ENCODE measurements at places on chromosomes 6 and 20. TPM values are rescaled to one million over a fixed set of nuclear protein-coding genes. Genes with fewer than 3 reads are reported as not detected.

DNA sequence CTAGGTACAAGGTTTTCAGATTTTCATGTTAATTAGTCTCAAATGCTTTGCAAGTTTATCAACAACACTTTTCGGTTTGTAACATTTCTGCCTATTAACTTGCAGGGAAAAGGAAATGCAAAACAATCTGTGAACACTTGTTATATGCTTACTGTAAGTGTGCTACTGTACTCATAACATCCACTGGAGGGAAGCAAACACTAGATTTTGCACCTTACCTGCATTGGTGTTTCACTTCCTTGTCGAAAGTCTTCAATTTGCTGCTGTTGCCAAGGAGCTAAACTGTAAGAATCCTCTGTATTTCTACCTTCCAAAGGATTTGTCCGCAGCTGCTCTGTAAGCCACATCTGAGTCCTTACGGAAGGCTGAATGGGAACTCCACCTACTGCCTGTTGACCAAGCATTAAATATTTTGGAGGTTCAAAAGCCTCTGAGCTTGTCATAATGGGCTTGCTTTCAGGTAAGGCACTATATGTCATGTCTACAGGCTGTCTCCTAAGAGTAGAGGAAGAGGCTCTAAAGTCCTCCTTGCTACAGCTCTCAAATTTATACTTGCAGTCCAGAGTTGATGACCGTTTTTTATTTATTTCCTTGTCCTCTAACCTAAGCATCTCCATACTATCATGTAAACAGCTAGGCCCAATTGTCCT is 17.3 kb downstream of the PLN start:
- no peak for DNase-seq
- no peak overlapping the region for H3K27ac ChIP-seq
- no peaks in the 10 kb centered on the region for H3K27me3 ChIP-seq
- no peaks in the 10 kb centered on the region for H3K4me1 ChIP-seq

Gene KIF25
- total RNA-seq: 0.39 TPM

Gene HLA-DQB1
- total RNA-seq: not detected

DNA sequence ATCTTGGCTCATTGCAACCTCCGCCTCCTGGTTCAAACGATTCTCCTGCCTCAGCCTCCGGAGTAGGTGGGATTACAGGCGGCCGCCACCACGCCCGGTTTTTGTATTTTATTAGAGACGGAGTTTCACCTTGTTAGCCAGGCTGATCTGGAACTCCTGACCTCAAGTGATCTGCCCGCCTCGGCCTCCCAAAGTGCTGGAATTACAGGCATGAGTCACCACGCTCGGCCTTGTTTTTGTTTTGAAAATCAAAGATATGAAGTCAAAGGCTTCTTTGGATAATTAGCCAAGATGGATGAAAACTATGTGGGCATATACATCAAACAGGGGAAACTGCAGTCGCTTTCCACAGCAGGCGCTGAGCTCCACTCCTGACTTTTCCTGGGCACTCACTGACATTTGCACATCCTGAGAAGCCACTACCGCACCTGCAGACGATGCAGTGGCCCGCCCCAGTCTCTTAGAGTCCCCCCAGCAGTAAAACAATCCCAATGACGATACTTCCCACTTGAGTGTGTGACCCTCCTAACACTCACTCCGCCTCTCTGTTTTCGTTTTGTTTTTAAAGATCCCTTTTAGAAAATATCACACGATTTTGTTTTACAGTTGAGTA is 44.1 kb downstream of the GJA1 start:
- H3K36me3 ChIP-seq: no peaks in the 10 kb centered on the region
- H3K4me1 ChIP-seq: no peaks in the 10 kb centered on the region
- no peaks in the 10 kb centered on the region for H3K27me3 ChIP-seq
- no peak overlapping the region for H3K4me3 ChIP-seq
- DNase-seq: no peak

DNA sequence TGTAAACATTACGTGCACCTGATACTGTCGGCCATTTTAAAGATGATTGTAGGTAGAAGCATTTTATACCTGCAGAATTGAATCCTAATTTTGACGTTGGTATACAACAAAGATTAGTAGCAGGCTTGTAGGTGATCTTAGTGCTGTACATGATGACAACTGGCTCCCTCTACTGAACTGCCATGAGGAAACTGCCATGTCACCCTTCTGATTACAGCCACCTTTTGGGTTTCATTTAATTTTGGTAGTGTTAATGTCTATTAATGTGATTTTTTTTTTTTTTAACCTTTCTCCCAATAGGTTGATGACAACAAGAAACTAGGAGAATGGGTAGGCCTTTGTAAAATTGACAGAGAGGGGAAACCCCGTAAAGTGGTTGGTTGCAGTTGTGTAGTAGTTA is 2.3 kb downstream of the RPS12 start:
- peaks cover 16% of the 10 kb centered on the region for H3K4me1 ChIP-seq
- peaks cover 50% of the 10 kb centered on the region for H3K36me3 ChIP-seq
- DNase-seq: no peak
- H3K27ac ChIP-seq: no peak overlapping the region
- no peaks in the 10 kb centered on the region for H3K27me3 ChIP-seq

Gene BLOC1S5
- 21.8 TPM for total RNA-seq

GRCh38 chr20:57319584-57319983 is 10.0 kb upstream of the SPO11 start:
- no peaks in the 10 kb centered on the region for H3K4me1 ChIP-seq
- H3K27ac ChIP-seq: no peak overlapping the region
- H3K36me3 ChIP-seq: no peaks in the 10 kb centered on the region
- peaks cover 10% of the 10 kb centered on the region for H3K27me3 ChIP-seq
- no peak for DNase-seq
